ENCODE measurements at places on chromosomes 11 and 22.

- ATAC-seq: no peak
Measured at GRCh38 chr22:30252411-30253204, 6.0 kb upstream of the LIF start.

DNA sequence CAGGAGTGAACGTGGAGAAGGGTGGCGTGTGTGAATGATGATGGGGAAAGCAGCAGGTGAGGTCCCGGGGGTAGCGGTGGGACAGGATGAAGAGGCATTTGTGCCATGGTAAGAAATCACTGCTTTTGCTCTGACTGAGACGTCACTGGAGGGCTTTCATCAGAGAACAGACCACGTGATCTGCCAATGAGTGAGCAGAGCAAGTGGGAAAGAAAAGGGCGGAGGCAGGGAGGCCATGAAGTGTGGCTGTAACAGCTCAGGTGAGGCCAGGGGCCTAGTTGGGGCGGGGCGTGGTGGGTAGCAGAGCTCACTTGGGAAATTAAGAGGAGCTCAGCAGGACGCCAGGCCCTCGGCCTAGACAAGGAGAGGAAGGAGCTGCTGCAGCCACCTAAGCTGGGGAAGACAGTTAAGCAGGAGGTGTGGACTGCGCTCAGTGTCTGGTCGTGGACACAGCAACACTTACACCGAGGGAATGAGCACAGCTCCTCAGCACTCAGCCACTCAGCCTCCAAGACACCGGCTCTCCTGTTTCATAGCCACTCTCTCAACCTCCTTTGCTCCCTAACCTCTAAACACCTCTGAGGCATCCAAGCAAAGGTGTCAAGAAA lies 14.1 kb upstream of the TMEM121B start:
- ATAC-seq: no peak

DNA sequence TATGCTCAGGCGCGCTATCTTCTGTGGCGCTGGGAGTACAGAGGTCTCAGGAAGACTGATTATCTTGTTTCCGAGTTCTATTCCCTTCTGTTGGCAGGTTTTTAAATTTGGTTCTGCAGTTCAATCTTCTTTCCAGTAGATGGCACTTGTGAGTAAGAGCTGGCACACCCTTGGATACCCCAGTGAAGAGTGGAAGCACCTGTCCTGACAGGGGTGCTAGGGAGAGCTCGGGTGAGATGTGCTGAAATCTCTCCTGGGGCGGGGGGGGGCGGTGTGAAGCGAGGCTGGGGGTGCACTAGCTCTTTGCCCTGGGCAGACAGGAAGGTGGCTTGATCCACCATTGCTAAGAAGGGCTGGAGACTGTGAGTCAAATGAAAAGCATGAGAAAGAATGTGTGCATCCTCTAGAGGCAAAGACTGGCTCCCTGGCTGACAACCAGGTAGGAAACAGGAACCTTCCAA lies 679.9 kb upstream of the CCDC179 start:
- ATAC-seq: no peak

DNA sequence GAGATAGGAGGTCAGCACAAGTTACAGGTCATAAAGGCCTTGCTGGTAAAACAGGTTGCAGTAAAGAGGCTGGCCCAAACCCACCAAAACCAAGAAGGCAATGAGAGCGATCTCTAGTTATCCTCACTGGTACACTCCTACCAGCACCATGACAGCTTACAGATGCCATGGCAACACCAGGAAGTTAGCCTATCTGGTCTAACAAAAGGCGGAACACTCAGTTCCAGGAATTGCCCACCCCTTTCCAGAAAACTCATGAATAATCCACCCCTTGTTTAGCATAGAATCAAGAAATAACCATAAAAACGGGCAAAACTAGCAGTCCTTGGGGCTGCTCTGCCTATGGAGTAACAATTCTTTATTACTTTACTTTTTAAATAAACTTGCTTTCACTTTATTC lies 43.5 kb upstream of the B3GAT1 start:
- no peak for ATAC-seq

GRCh38 chr22:41280065-41280464 lies 5.9 kb downstream of the RANGAP1 start:
- ATAC-seq: no peak

GRCh38 chr11:8086571-8086970 lies 5.6 kb downstream of the TUB start:
- ATAC-seq: no peak

DNA sequence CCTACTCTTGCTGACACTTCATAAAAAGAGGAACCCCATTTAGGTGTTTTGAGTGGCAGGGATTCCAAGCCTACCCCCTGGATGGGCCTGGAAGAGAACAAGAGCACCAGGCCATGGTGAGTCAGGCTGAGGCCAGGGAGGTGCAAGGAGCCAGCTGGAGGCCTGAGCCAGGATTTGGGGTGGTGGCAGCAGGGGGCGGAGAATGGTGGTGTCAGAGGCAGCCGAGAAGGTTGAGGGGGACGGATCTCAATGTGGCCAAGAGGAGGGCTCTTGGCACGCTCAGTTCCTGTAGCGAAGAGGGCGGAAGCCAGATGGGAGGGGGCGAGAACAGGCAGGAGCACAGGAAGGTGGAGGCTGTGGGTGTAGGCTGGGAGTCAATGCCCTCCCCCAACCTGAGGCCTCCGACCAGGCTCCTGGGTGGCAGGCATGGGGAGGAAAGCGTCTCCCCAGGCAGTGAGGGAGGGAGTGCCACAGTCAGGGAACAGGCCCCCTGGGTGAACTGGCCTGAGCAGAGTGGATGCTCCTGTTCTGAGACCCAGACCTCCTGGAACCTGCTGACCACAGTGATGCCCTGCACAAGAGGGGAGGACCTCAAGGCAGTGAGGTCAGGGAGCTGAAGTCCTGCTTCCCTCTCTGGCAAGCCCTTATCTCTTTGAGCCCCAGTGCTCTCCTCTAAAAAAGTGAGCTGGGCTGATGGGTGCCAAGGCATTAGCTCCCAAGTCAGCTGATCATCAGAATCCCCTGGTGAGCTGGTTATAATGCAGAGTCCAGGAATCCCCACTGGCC lies 13.9 kb downstream of the RTN4RL2 start:
- ATAC-seq: no peak

DNA sequence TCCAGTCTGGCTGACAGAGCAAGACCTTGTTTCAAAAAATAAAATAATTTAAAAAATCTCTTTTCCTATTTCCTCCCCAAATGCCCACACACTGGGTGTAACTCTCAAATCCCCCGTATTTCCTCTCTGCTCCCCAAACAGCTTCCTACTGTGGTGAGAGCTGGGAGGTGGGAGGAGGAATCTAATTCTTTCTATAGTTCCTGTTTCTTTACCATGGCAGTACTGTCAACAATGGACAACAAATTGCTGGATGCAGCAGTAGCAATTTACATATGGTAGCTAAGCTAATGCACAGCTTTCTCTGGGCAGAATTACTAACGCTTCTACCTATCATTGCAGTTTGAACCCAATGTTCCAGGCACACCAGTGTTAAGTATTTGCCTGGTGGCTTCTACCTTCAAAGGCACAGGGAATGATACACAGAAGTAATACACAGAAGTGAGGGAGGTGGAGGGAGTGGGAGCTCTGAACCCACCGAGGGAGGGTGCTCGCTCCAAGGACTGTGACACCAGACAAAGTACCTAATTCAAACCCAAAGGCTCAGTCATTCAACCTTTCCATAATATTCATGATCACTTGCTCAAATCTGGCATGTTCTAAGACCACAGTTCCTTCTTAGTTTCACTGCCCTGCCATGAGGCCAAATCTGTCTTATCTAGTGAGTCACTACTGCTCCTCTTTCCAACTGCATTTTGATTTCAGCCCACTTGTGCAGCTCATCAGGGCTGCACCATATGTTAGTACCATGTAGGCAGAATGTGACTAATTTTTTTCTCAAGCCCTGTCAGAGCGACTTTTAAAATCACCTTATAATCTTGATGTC lies 37.9 kb downstream of the CELF1 start:
- ATAC-seq: peak; percentile 42

- ATAC-seq: peak; percentile 74
Measured at GRCh38 chr11:15969281-15969680, 387.1 kb downstream of the SOX6 start.

DNA sequence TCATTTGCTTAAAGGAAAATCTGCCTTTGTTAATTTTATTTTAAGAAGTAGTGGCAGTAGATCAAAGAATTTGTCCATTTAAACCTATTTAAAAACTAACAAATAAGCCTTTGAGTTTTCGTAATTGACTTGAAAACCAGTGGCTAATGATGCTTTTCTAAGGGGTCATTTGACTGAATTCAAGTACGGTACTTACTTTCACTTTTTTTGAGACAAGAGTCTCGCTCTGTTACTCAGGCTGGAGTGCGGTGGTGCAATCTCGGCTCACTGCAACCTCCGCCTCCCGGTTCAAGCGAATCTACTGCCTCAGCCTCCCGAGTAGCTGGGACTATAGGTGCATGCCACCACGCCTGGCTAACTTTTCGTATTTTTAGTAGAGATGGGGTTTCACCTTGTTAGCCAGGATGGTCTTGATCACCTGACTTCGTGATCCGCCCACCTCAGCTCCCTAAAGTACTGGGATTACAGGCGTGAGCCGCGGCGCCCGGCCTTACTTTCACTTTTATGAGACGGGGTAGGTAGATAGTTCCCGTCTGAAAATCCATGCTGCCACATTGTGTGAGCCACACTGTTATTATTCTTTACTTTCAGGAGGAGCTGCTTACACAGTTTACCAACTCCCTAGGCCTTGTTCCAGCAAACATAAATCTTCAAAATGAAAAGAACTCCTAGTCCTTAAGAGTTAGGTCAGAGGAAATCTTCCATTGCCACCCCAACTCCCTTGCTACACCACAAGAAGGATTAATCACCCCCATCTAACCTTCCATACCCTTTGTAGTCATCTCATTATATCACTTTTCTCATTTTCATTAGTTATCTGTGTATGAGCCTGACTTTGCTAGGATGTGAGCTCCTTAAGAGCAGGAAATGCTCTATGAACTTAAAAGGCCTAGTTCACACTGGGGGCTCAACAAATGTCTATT lies 926.6 kb upstream of the CCDC90B start:
- ATAC-seq: no peak

DNA sequence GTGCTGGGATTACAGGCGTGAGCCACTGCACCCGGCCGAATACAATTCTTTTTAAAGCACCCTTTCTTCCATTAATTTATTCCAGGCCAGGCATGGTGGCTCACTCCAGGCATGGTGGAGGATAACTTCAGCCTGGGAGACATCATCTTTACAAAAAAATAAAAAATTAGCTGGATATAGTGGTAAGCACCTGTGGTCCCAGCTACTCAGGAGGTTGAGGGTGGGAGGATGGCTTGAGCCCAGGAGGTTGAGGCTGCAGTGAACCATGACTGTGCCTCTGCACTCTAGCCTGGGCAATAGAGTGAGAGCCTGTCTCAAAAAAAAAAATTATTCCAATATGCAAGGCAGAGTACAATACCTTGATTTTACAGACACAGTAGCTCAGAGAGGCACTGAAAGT lies 11.4 kb downstream of the TAGLN start:
- ATAC-seq: no peak

GRCh38 chr11:91489989-91490388 lies 734.6 kb upstream of the FAT3 start:
- ATAC-seq: no peak

- no peak for ATAC-seq
Measured at GRCh38 chr11:134678744-134679143, 266.7 kb upstream of the B3GAT1 start.

- no peak for ATAC-seq
Measured at GRCh38 chr11:7871056-7871455, 60.0 kb downstream of the OR10A6 start.

GRCh38 chr11:61054513-61054912 lies 47.8 kb upstream of the CD5 start:
- no peak for ATAC-seq

DNA sequence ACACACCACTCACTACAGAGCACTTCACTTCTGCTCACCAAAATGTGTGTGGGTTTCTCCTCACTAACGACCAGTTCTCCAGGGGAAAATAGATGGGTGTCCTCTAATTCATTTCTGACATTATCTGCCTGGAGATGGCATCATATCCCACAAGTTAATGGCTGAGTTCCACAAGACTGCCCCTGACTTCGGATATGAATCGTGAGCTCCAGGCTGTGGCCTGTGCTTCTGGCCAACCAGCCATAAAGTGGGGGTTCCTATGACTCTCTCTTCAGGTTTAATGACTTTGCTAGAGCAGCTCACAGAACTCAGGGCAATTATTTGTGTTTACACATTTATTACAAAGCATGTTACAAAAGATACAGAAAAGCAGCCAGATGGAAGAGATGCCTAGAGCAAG lies 113.0 kb upstream of the SYT13 start:
- no peak for ATAC-seq

DNA sequence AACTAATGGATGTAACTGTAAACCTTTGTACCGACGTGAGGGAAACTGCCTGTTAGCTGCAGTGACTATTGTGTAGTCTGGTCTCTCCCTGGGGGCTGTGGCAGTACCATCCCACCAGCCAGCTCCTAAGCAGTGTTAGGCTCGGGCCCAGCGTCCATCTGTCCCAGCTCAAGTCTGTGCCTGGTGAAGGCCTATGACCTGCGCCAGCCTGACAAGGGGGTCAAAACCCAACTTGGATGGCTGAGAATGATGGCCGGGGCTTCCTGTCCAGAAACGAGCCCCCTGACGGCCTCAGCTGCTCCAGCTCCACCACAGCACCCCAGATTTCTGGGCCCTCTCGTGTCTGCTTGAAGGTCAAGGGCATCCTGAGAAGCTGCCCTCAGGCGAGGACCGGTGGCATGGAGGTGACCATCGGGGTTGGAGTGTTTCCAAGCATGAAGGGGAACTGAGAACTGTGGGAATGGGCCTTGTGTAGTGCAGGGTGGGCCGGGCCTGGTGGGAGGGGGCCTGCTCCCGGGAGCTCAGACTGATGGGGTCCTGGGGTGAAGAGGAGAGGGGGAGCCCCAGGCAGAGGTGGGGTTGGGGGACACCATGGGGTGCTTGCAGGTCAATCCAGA lies 14.3 kb upstream of the SPI1 start:
- ATAC-seq: no peak

DNA sequence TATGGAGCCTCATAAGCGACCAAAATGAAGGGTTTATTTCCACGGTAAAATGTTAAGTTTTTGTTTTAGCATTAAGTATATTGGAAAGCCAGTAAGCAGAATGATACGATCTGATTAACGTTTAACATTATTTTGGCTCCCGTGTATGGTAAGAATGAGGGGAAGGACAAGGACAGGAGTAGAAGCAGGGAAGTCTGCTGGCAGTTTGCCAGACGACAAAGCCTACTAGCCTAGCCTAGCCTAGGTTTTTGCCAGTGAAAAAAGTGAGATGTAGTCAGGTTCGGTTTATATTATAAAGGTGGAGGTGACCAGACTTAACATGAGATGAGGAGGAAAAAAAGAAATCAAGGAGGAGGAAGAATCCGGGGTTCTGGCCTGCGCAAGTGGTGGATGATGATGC lies 78.9 kb upstream of the ARHGAP32 start:
- ATAC-seq: no peak
